Lung (tissue), 17 donors: ENCODE measurements at places on chromosomes 13 and 19.
A peak's percentile ranks its signal among the peaks of the same experiment; 100 is the strongest.

DNA sequence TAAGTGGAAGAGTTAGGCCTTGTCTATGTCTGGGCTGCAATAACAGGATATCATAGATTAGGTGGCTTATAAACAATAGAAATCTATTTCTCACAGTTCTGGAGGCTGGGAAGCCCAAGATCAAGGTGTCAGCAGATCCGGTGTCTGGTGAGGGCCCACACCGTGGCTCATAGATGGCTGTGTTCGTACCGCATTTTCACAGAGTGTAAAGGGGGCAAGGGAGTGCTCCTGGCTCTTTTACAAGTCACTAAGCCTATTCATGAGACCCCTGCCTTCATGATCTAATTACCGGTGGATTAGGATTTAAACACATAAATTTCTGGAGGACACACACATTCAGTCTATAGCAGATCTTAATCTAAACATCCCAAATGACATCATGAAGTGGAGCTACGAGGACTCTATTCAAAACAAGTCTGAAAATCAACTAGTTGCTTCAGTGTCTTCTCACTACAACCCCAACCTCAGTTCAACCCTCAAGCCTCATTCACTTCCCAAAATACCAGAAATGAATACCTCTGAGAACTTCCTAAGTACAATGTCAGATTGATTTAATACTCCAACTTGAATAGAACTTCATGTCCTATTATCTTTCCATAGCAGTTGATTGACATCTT lies 23.5 kb downstream of the ENOX1 start:
- no peaks in the 10 kb centered on the region for H3K27me3 ChIP-seq
- DNase-seq: no peak
- no peaks in the 10 kb centered on the region for H3K36me3 ChIP-seq
- H3K27ac ChIP-seq: no peak overlapping the region

- peaks cover 6% of the 10 kb centered on the region for H3K36me3 ChIP-seq
- DNase-seq: no peak
- no peaks in the 10 kb centered on the region for H3K27me3 ChIP-seq
- no peak overlapping the region for H3K27ac ChIP-seq
- H3K4me3 ChIP-seq: no peak overlapping the region
Observed at GRCh38 chr13:112561478-112561877, 26.5 kb downstream of the TUBGCP3 start.

DNA sequence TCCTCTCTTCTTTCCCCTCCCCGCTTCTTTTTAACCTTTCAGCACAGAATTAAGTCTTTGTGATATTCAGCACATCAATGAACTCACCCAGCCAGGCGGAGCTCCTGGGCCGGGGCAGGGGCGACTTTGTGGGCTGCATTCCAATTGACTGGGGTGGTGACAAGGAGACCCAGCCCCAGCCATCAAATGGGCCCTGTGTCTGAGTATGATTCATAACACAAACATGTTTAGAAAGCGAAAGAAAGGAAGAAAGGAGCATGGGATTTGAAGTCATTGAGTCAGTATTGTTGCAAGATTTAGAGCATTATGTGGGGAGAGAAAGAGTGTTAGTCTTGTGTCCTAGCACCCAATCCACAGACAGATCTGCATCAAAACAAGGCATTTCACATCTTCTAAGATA lies 185.3 kb downstream of the LHFPL6 start:
- no peaks in the 10 kb centered on the region for H3K27me3 ChIP-seq
- H3K4me1 ChIP-seq: peaks cover 13% of the 10 kb centered on the region
- H3K27ac ChIP-seq: no peak overlapping the region
- DNase-seq: peak; percentile 21
- no peaks in the 10 kb centered on the region for H3K36me3 ChIP-seq

GRCh38 chr19:5889288-5889971 lies 14.2 kb downstream of the NDUFA11 start:
- no peak for DNase-seq
- no peaks in the 10 kb centered on the region for H3K36me3 ChIP-seq
- no peaks in the 10 kb centered on the region for H3K4me1 ChIP-seq

DNA sequence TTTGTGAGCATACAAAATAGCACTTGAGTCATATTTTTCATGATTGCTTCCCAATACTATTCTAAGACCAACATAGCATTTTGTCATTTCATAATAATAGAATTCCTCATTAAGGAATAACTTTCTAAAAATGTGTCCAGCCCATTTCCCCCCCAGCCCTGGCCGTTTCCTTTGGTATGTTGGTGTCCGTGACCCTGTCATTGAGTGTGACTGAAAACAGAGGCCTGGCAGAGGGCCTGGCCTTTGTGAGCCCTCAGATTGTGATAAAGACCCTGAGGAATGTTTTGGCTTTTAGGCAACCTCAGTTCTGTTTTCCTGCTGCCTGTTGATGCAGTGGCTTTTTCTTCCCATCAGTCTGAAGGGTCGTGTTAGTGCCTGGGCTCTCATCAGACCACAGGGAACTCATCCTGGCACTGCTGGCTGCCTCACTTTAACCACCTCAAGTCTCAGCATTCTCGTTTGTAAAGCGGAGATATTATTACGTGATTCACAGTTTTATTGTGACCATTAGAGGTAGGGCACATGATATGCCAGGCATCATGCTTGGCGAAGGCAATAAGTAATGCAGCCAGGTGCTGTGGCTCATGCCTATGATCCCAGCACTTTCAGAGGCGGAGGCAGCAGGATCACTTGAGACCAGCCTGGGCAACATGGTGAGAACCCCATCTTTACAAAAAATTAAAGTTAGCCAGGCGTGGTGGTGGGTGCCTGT lies 13.8 kb downstream of the SPINT2 start:
- peak; percentile 90 for DNase-seq
- H3K36me3 ChIP-seq: no peaks in the 10 kb centered on the region
- H3K27me3 ChIP-seq: no peaks in the 10 kb centered on the region
- H3K27ac ChIP-seq: peak overlapping the region; percentile 86
- H3K4me3 ChIP-seq: no peak overlapping the region
- H3K4me1 ChIP-seq: peaks cover 36% of the 10 kb centered on the region

DNA sequence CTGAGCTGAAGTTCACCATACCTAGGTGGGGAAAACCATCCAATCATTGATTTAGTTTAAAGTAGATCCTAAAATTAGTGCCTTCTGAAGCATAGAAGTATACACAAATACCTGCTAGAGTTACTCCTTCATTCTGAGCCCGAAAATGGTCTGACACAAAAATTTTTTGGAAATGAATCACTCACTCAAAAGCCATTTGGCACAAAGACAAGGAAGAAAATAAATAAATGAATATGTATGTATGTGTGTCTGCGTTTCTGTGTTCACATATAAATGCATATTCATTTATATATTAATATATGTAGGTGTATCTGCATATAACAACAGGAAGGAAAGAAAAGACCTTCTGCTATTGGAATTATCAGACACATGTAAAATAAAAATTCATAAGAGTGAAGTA lies 614.4 kb upstream of the PCDH9 start:
- no peak overlapping the region for H3K4me3 ChIP-seq
- no peaks in the 10 kb centered on the region for H3K36me3 ChIP-seq
- DNase-seq: no peak
- no peaks in the 10 kb centered on the region for H3K4me1 ChIP-seq

- H3K27ac ChIP-seq: no peak overlapping the region
- peak; percentile 88 for DNase-seq
- H3K4me3 ChIP-seq: no peak overlapping the region
- H3K27me3 ChIP-seq: no peaks in the 10 kb centered on the region
- H3K4me1 ChIP-seq: no peaks in the 10 kb centered on the region
- H3K36me3 ChIP-seq: no peaks in the 10 kb centered on the region
Observed at GRCh38 chr19:53792721-53793433, 31.2 kb downstream of the NLRP12 start.

GRCh38 chr19:16066611-16067104 lies 9.6 kb upstream of the TPM4 start:
- no peak for DNase-seq
- peaks cover 17% of the 10 kb centered on the region for H3K4me1 ChIP-seq
- H3K27ac ChIP-seq: no peak overlapping the region
- H3K36me3 ChIP-seq: no peaks in the 10 kb centered on the region

- no peak for DNase-seq
- no peak overlapping the region for H3K4me3 ChIP-seq
- no peaks in the 10 kb centered on the region for H3K4me1 ChIP-seq
- no peaks in the 10 kb centered on the region for H3K36me3 ChIP-seq
- H3K27me3 ChIP-seq: no peaks in the 10 kb centered on the region
- no peak overlapping the region for H3K27ac ChIP-seq
Observed at GRCh38 chr13:33575378-33575777, 242.6 kb upstream of the RFC3 start.

DNA sequence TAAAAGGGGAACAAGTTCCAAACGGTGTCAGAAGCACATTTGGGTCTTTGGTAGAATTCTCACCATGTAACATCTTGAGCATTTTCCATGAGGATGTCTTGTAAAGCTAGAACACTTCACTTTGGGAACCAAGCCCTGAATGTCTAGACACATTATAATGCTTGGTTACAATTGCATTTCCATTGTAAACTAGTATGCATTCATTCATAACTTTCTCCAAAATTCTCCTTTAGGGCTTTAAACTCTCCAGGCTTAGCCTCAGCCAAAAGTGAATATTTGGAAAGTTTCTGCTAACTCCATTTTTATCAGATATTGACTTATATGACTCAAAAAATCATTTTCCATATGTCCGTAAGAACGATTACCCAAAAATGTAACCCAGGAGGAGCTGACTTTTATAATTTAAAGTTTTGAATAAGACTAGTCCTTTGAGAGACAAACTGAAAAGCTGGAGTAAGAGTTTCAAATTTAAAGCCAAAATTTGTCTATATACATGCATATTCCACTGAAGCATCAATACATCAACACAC lies 1170.4 kb downstream of the EFNB2 start:
- H3K27ac ChIP-seq: no peak overlapping the region
- H3K36me3 ChIP-seq: no peaks in the 10 kb centered on the region
- H3K4me1 ChIP-seq: peaks cover 3% of the 10 kb centered on the region
- DNase-seq: no peak
- H3K27me3 ChIP-seq: no peaks in the 10 kb centered on the region

- no peak overlapping the region for H3K27ac ChIP-seq
- DNase-seq: no peak
- H3K27me3 ChIP-seq: no peaks in the 10 kb centered on the region
- H3K36me3 ChIP-seq: no peaks in the 10 kb centered on the region
- H3K4me3 ChIP-seq: no peak overlapping the region
- H3K4me1 ChIP-seq: no peaks in the 10 kb centered on the region
Observed at GRCh38 chr13:68697551-68697950, 1410.1 kb upstream of the ATXN8OS start.

DNA sequence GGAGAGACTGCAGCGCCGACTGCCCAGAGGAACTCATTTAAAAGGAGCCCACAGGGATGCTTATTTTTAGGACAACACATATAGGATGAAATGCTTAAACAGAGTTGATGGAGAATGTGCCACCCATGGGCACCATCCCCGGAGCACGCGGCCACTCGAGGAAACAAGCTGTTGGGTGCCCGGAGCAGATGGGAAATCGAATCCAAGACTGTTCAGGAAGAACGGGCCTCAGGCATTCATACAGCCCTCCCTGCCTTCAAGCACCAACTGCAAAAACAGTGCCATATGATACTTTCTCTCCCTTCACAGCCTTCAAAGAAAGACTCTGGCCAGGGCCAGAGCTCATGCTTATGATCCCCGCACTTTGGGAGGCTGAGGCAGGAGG lies 40.2 kb downstream of the RAB20 start:
- H3K27me3 ChIP-seq: no peaks in the 10 kb centered on the region
- H3K36me3 ChIP-seq: no peaks in the 10 kb centered on the region
- H3K4me1 ChIP-seq: peaks cover 11% of the 10 kb centered on the region
- no peak overlapping the region for H3K4me3 ChIP-seq
- DNase-seq: no peak
- H3K27ac ChIP-seq: peak overlapping the region; percentile 10

GRCh38 chr13:28750187-28751045 lies 31.6 kb upstream of the SLC46A3 start:
- DNase-seq: no peak
- H3K4me1 ChIP-seq: peaks cover 9% of the 10 kb centered on the region
- no peak overlapping the region for H3K4me3 ChIP-seq
- no peaks in the 10 kb centered on the region for H3K36me3 ChIP-seq
- no peaks in the 10 kb centered on the region for H3K27me3 ChIP-seq
- H3K27ac ChIP-seq: no peak overlapping the region

- H3K4me3 ChIP-seq: peak overlapping the region; percentile 84
- peaks cover 17% of the 10 kb centered on the region for H3K36me3 ChIP-seq
- peak overlapping the region; percentile 99 for H3K27ac ChIP-seq
- DNase-seq: peak; percentile 27
- no peaks in the 10 kb centered on the region for H3K4me1 ChIP-seq
- H3K27me3 ChIP-seq: no peaks in the 10 kb centered on the region
Observed at GRCh38 chr19:19034204-19034624, 811 bp downstream of the ARMC6 start.

- H3K4me1 ChIP-seq: no peaks in the 10 kb centered on the region
- H3K27me3 ChIP-seq: no peaks in the 10 kb centered on the region
- H3K36me3 ChIP-seq: no peaks in the 10 kb centered on the region
Observed at GRCh38 chr19:29491491-29491890, 34.3 kb upstream of the VSTM2B start.

DNA sequence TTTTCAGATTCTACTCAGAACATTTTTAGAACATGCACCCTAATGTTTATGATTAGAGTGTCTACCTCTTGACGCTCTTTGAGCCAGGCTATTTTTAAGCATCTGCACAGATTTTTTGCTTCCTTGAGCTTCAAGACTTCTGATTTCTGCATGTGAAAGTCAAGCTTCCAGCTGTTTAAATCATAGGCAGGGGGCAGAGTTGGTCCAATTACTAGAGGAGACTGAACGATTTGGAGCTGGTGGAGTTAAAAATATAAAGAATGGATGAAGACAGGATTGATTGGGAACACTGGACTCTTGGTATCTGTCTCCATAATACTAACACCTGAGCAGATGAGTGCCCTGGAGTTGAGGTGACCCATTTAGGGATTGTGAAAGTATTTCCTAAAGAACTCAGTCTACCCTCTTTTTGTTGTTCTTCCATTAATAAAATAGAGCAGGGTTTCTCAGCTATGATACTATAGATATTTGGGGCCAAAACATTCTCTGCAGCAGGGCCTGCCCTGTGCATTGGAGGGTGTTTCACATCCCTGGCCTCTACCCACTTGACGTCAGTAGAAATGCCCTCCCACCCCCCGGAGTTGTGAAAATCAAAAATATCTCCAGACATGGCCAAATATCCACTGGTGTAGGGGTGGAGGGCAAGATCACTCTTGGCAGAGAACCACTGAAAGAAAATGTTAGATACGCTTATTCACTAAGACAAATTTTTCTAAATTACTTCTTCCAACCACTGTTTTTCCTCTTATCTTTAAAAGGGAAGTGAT lies 160.1 kb downstream of the COG6 start:
- H3K27ac ChIP-seq: no peak overlapping the region
- no peak overlapping the region for H3K4me3 ChIP-seq
- no peaks in the 10 kb centered on the region for H3K36me3 ChIP-seq
- DNase-seq: peak; percentile 35
- no peaks in the 10 kb centered on the region for H3K4me1 ChIP-seq
